ENCODE measurements at places on chromosomes 3 and 15.
A peak's percentile ranks its signal among the peaks of the same experiment; 100 is the strongest.

- no peak for DNase-seq
These were observed 637.8 kb downstream of the MAGI1 start for GRCh38 chr3:65400899-65401298.

DNA sequence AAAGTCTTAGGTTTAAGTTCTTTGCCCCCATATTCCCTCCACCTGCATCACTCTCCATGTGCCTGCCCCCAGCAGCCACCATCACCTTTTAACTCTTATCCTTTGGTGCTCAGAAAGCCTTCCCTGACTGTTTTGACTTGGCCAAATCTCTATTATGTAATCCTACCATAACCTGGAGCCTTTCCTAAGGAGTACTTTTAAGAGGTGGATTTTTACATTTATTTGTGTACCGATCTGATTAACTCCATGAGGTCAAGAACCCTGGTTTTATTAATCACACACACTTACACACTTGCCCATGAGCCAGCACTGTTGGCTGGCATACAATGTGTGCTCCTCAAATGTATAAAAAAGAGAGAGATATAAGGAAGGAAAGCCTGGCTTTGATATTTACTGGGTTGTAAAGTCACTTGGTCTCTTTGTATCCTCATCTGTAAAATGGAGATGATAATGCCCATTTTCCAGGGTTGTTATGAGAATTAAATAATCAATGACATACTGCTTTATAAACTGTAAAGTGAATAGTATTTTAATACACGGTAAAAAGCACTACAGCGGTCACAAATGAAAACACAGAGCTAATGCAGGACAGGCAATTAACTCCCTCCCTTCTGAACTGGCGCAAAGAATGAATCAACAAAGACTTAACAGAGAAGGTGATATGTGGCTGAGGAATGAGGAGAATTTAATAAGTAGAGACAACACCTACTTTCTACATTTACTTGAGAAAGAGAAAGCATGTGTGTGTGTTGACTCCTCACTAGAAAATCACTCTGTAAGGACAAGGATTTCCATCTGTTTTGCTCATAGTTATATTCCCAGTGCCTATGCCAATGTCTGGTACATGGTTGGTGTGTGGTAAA, 45.4 kb downstream of the ATP13A4 start:
- DNase-seq = peak; percentile 46

DNA sequence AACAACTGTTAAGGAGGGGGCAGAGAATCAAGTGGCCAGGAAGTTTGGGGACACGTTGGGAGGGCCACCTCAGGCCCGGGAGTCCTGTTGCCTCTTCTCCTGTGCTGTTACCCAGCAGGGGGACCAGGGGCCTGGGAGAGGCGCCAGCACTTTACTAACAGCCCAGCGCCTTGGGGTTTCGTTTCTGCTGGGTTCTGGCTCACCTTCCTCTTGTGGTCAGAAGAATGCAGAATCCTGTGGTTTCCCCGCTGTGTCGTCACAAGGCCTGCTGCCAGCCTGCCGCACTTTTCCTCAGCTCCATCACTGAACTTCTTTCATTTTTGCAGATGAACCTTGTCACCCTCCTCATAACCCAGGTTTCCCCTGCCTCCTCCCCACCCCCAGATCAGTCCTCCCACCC, 67.7 kb downstream of the SLC30A4 start:
- peak; percentile 77 for DNase-seq

DNA sequence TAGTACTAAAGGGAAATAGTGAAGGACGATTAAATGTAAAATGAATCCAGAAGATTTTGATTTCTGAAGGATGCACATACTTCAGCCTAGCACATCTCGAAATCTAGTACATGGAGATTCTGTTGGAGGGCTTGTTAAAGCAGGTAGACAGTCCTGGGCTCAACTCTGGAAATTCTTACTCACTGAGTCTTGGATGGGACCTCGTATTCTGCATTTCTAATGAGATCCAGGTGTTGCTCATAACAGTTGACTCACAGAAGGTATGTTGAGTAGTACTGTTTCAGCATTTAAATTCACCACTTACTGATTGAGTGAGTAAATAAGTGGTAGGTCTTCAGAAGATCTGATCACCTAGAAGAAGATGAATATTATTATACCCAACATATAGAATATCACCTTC, 623.4 kb upstream of the SGO1 start:
- peak; percentile 40 for DNase-seq

DNA sequence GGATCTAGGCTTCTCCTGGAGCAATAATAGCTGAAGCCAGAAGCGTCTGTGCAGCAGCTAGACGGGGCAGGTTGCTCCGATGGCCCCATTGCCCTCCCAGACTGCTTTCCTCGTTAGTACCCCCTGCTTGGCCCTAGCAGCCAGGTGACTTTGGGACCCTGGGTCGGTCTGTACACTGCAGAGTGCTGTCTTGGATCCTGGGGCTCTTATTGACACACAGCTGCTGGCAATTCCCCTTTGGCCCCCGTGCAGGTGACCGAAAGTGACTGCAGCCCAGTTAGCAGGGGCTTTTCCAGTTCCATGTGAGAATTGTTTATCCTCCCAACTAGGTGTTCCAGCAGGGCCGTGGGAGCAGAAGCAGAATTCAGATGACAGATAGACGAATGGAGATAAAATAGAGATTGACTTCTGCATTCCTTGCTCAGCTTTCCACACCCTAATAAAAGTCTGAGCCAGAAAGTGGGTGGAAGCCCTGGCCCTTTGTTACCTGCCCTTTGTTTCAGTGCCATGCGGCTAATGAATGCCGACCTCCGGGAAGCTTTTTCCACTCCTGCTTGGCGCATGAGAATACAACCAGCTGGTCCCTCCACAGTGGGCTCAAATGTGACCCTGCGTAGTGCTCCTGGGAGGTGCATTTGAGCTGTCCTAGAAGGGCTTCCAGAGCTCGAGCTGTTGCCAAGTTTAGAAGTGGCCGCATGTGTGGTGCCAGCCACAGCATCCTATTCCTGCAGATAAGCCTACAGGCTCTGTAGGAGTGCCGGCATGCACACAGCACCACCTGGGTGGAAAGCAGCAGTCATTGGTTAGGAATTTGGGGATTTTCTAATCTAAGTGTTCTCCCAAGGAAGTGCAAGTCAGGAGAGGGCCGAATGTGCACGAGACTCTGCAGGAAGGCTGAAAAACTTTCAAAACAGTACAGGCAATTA, 94.4 kb downstream of the SLCO3A1 start:
- no peak for DNase-seq

DNA sequence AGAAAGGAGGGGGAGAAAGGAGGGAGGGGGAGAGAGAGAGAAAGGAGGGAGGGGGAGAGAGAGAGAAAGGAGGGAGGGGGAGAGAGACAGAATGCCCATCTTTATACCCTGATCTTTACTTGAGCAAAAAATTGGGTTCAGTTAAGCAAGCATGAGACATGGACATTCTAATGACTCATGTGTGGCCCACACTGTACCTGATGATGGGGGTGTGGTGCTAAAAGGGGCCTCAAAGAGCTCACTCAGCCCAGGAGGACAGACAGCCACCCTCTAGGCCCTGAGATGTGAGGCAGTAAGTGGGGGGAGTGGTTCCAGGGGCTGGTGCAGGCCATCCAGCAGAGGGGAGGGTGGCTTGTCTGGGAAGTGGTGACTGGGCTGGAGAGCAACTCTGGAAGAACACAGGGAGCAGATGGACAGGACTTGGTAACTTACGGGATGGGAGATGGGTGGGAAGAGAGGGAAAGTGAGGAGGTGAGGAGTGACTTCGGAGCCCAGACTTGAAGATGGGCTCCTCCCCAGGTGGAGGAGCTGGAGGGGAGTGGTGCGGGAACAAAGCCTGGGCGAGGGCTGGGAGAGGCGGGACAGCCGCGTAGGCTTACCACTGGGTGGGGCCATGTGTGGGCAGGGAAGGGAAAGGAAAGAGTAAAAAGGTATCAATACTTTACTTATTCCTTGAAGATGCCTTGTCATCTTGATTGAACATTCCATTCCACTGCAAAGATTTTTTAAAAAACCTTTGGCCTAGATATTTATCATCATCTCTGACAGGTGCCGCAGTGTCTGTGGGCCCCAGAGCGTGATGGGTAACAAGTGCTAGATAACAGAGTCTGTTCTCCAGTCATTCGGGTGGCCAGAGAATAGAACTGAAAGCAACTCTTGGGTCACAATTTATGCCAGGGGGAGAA, 32.3 kb downstream of the TSPAN3 start:
- DNase-seq = no peak

DNA sequence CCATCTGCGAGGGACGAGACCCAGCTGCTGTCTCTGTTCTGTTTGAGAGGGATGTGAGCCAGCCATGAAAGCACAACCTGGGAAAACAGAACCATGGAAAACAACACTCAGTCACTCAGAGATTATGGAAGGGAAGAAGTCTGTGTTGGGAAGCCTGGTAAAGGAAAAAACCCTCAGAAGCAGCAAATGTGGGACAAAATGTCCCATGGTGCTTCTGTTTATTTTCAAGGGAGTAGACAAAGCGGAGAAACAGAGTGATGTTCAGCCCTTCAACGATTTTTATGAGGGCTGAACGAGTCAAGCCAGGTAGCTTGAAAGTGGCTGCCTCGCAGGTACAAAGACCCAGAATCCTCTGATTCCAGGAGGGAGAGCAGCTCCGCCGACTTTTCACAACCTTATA, 59.3 kb downstream of the DCLK3 start:
- DNase-seq = no peak

GRCh38 chr3:108430540-108430939, 79.9 kb downstream of the MYH15 start:
- no peak for DNase-seq

- DNase-seq = peak; percentile 13
These were observed 223.3 kb upstream of the TPRG1 start for GRCh38 chr3:188948281-188948996.

DNA sequence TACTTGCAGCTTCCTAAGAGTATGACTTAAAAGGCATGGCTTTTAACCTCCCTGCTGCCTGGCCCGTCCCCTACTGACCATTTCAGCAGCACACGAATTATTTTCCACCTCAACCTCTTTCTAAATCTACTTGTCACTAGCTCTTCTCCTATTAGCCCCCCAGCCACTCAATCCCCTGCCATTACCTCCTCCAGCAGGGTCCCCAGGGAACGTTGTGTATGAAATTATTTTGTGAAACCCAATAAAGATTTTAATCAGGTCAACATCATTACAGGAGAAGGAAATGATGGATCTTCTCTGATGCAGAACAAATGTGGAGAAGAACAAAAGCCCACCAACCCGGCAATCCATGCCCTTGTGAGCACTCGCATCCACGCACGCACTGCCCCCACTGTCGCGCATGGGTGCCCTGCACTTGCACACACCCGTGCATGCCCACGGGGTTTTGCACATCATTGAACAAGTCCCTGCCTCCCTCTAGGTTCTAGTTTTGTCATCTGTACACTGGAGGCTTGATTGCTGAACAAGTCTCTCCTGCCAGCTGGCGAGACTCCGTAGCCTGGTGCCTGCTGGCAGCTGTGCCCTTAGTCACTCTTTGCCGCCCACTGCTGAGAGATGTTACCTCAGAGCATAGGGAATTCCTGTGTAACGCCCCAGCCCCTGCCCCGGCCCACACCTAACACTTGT, 51.6 kb downstream of the LINGO1 start:
- no peak for DNase-seq

- no peak for DNase-seq
These were observed 81.5 kb downstream of the DLG1 start for GRCh38 chr3:197216914-197217313.

GRCh38 chr3:51720292-51721061, 13.6 kb downstream of the GRM2 start:
- no peak for DNase-seq

DNA sequence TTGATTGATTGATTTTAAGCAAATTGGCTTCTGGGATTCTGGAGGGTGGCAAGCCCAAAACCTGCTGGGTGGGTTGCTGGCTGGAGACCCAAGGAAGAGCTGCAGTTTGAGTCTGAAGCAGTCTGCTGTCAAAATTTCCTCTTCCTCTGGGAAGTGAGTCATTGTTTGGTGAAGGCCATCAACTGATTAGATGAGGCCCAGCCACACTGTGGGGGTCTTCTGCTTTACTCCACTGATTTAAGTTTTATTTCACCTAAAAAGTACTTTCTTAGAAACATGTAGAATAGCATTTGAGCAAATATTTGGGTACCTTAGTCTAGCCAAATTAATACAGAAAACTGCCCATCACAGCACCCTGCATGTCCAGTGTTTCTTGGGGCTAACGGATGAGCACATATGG, 33.8 kb downstream of the FAH start:
- no peak for DNase-seq

DNA sequence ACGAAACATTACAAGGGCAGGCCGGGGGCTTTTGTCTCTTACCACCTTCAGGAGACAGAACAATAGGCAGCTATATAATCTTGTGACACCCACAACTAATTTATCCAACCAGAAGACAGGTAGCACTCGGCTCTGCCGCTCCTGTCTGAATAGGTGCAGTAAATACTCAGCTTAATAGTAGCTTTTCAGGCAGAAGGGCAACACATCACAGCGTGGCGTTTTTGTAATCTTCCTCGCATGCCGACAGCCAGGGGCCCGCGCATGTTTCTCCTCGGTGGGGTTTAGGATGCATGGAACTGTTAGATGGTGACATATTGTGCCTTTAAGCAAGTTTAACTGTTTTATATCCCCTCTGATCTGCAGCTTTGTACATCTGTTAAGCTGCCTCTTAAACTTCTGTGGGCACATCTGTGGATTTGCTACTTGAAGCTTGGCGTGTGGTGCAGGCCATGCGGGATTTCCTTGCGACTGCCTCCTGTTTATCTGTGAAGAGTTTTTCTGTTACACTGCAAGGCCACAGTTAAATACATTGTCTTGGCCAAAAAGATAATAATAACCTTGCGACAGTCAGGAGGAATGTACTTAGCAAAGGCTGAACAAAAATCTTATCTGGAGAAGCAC, 123.2 kb upstream of the BNIP2 start:
- DNase-seq = no peak

DNA sequence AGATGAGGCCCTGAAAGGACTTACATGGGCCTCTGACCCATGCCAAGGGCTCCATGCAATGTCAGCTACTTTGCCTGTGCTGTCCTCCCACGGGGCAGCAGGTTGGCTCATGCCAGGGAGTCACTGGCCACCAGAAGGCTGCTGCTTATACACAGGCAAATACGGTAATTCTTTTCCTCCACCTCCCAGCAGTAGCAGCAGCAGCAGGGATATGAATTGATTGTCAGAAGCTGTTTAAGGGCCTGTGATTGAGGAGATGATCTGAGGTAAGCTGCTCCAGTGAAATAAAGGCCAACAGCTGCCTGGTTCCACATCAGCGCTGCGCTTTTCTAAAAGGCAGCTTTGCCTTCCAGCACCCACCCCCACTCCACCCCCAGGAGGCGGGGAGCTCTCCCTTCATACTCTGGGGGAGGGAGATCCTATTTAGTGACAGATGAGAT, 250.5 kb downstream of the SHQ1 start:
- no peak for DNase-seq

All from trophoblast cell (in vitro differentiated cells and primary cell).